ENCODE measurements at places on chromosomes 12 and 14. TPM values are rescaled to one million over a fixed set of nuclear protein-coding genes. Genes with fewer than 3 reads are reported as not detected.

DNA sequence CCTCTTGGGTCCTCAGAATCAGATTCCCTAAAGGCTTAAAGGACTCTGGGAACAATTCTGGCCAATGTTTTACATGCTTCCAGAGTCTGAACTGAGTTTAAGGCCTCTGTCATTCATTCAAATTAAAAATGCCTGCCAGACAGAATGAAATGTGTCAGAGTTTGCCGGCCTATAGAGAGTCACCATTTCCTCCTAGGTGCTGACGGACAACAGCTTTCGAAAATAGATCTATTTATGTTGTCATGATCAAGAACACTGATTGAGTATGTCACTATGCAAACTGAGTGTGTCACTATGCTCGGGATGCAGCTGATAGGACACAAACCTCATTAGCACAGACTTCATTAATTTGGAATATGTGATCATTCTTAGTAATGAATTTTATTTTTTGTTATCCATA is 151.4 kb upstream of the TMCC3 start:
- H3K27me3 ChIP-seq, result no peaks in the 10 kb centered on the region
- no peak overlapping the region for H3K27ac ChIP-seq
- no peaks in the 10 kb centered on the region for H3K4me1 ChIP-seq
- H3K4me3 ChIP-seq, result no peak overlapping the region
- DNase-seq, result no peak

GRCh38 chr14:102171173-102172020 is 31.7 kb downstream of the WDR20 start:
- H3K36me3 ChIP-seq, result no peaks in the 10 kb centered on the region
- no peak overlapping the region for H3K27ac ChIP-seq
- H3K27me3 ChIP-seq, result no peaks in the 10 kb centered on the region

SLC22A17 gene
- 27.1 TPM for total RNA-seq

GRCh38 chr12:14803830-14804160 is 325 bp downstream of the C12orf60 start:
- peak overlapping the region; percentile 76 for H3K27ac ChIP-seq
- H3K4me1 ChIP-seq, result peaks cover 6% of the 10 kb centered on the region
- no peaks in the 10 kb centered on the region for H3K27me3 ChIP-seq
- no peaks in the 10 kb centered on the region for H3K36me3 ChIP-seq
- H3K4me3 ChIP-seq, result peak overlapping the region; percentile 80
- DNase-seq, result no peak

CRACR2A gene
- total RNA-seq, result 3.6 TPM

- no peaks in the 10 kb centered on the region for H3K36me3 ChIP-seq
- no peak overlapping the region for H3K27ac ChIP-seq
- no peaks in the 10 kb centered on the region for H3K27me3 ChIP-seq
Measured at GRCh38 chr14:105099778-105100177, 34.5 kb upstream of the GPR132 start.

ACSM4 gene
- total RNA-seq, result not detected

DNA sequence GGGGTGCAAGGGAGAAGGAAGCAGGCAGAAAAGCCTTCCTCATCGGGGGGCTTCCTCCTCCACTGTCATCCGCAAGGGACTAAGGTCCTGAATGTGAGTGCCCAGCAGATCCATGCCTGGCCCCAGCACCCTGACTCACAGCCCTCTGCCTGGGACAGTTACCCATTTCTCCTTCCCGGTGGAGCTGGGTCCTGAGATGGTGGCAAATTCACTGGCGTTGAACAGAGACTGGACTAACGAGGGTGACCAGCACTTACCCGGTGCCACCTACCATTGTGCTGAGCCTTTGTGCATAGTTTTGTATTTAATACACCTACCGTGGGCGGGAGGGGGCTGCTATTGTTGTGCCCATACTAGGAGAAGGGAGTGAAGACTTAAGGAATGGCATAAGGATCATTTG is 30.9 kb upstream of the PLEKHG6 start:
- DNase-seq, result no peak
- H3K27me3 ChIP-seq, result no peaks in the 10 kb centered on the region
- H3K4me3 ChIP-seq, result no peak overlapping the region
- no peaks in the 10 kb centered on the region for H3K36me3 ChIP-seq

Data from left lung (tissue), 14 donors.